ENCODE measurements at places on chromosomes 12 and 14.
A peak's percentile ranks its signal among the peaks of the same experiment; 100 is the strongest.

- H3K36me3 ChIP-seq = no peaks in the 10 kb centered on the region
- H3K27me3 ChIP-seq = no peaks in the 10 kb centered on the region
- H3K4me1 ChIP-seq = peaks cover 2% of the 10 kb centered on the region
- H3K4me3 ChIP-seq = no peak overlapping the region
- H3K27ac ChIP-seq = no peak overlapping the region
- peak; percentile 71 for DNase-seq
These were observed 20.3 kb downstream of the RHOF start for GRCh38 chr12:121773011-121773777.

- no peak for DNase-seq
- H3K4me1 ChIP-seq = no peaks in the 10 kb centered on the region
- H3K4me3 ChIP-seq = no peak overlapping the region
- H3K36me3 ChIP-seq = peaks cover 63% of the 10 kb centered on the region
- H3K27me3 ChIP-seq = no peaks in the 10 kb centered on the region
- no peak overlapping the region for H3K27ac ChIP-seq
These were observed 113.7 kb downstream of the TRAFD1 start for GRCh38 chr12:112239020-112239419.

GRCh38 chr12:4628406-4628805 is 20.4 kb downstream of the AKAP3 start:
- no peaks in the 10 kb centered on the region for H3K27me3 ChIP-seq
- DNase-seq = no peak
- no peak overlapping the region for H3K4me3 ChIP-seq

- no peak overlapping the region for H3K27ac ChIP-seq
- H3K27me3 ChIP-seq = no peaks in the 10 kb centered on the region
- peaks cover 3% of the 10 kb centered on the region for H3K4me1 ChIP-seq
- no peaks in the 10 kb centered on the region for H3K36me3 ChIP-seq
- no peak overlapping the region for H3K4me3 ChIP-seq
- peak; percentile 41 for DNase-seq
These were observed 148.7 kb downstream of the MDGA2 start for GRCh38 chr14:47526591-47527244.

- no peak for DNase-seq
- no peak overlapping the region for H3K4me3 ChIP-seq
- peaks cover 15% of the 10 kb centered on the region for H3K36me3 ChIP-seq
- peaks cover under 1% of the 10 kb centered on the region for H3K4me1 ChIP-seq
These were observed 7.3 kb downstream of the AKT1 start for GRCh38 chr14:104788161-104788818.

DNA sequence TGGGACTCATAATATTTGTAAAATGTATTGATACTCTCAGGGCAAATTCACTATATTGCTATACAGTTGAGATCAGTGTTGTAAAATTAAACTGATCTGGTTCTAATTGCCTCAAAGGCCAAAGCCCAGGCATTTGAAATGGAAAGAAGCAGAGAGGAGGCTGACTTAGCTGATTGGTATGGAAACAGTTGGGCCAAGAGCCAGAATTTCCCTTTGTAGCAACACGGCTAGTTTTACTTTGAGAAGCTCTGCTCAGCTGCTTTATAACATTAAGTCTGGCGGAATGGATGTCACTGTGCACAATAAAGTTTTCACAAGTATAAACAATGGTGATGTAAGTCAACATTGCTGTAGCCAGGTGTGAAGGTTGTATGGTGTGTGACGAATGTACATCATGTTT is 186.4 kb downstream of the MSRB3 start:
- H3K36me3 ChIP-seq = peaks cover 23% of the 10 kb centered on the region
- peak; percentile 91 for DNase-seq
- no peaks in the 10 kb centered on the region for H3K4me1 ChIP-seq
- H3K27ac ChIP-seq = no peak overlapping the region
- no peak overlapping the region for H3K4me3 ChIP-seq
- no peaks in the 10 kb centered on the region for H3K27me3 ChIP-seq

- H3K4me1 ChIP-seq = no peaks in the 10 kb centered on the region
- DNase-seq = no peak
- H3K27ac ChIP-seq = no peak overlapping the region
- H3K4me3 ChIP-seq = no peak overlapping the region
- no peaks in the 10 kb centered on the region for H3K36me3 ChIP-seq
- no peaks in the 10 kb centered on the region for H3K27me3 ChIP-seq
These were observed 42.3 kb upstream of the GLIPR1 start for GRCh38 chr12:75438059-75438754.

DNA sequence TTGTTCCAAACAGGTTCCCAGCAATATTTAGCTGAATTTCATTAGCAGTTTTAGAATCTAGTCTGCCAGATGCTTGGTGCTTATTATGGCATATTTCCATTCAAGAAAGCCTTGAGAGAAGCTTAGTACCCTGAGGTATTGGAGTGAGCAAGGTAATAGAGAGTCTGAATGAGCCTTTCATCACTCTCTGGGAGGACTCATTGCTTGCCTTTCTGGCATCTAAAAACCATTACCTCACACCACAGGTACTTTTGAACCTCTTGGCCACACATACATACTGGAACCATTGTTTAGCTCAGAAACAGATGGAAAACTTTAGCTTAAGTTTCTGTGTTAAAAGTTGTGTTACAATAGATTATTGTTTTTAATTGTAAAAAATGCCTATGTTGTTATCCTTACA is 27.4 kb upstream of the KCNH3 start:
- H3K4me3 ChIP-seq = no peak overlapping the region
- no peaks in the 10 kb centered on the region for H3K27me3 ChIP-seq
- H3K27ac ChIP-seq = no peak overlapping the region
- no peak for DNase-seq
- H3K4me1 ChIP-seq = peaks cover 2% of the 10 kb centered on the region

DNA sequence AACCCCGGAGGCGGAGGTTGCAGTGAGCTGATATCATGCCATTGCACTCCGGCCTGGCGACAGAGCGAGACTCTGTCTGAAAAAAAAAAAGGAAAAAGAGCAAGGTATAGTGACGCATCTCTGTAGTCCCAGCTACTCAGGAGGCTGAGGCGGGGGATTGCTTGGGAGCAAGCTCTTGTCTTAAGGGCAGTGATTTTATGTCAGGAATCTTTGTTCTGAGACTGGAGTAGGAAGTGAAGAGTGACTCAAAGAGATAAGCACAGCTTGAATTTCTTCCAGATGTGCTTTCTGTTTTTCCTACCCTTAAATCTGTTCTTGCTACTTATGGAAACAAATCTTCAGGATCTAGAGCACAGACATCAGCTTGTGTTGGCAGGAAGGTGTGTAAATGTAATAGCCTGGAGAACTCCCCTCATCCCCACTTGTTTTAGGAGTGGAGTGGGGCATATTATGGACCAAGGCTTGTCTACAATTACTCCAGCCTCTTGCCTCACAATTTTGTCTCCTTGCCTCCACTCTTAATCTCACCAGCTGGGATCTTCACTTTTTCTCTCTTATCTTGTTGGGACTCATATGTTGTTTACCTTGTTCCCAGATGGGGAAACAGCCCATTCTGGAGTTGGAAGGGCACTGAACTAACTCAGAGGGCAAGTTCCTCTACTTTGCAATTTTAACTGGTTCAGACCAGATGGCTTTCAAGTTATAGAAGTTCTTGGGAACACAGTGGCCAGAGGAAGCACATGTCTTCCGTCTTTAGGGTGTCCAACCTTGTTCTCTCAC is 7.5 kb downstream of the TMED2 start:
- DNase-seq = no peak
- H3K27ac ChIP-seq = no peak overlapping the region
- peaks cover 28% of the 10 kb centered on the region for H3K36me3 ChIP-seq
- peaks cover 5% of the 10 kb centered on the region for H3K4me1 ChIP-seq

- no peaks in the 10 kb centered on the region for H3K27me3 ChIP-seq
- no peak overlapping the region for H3K4me3 ChIP-seq
- no peak for DNase-seq
These were observed 908.6 kb downstream of the TRHDE start for GRCh38 chr12:73180734-73181133.

GRCh38 chr12:27260746-27261145 is 16.7 kb downstream of the STK38L start:
- no peak overlapping the region for H3K27ac ChIP-seq
- H3K27me3 ChIP-seq = no peaks in the 10 kb centered on the region
- DNase-seq = no peak

- DNase-seq = no peak
- no peak within 1 kb of the TSS for H3K27ac ChIP-seq
- H3K4me1 ChIP-seq = peaks cover 5% of the 10 kb centered on the region
- H3K36me3 ChIP-seq = no peaks in the 10 kb centered on the region
These were observed at the start of gene RNASE8 for GRCh38 chr14:21057803-21058675. TSS of gene RNASE8 (plus strand) at chr14:21057822. CDS start at chr14:21057893, 71 bp downstream.

DNA sequence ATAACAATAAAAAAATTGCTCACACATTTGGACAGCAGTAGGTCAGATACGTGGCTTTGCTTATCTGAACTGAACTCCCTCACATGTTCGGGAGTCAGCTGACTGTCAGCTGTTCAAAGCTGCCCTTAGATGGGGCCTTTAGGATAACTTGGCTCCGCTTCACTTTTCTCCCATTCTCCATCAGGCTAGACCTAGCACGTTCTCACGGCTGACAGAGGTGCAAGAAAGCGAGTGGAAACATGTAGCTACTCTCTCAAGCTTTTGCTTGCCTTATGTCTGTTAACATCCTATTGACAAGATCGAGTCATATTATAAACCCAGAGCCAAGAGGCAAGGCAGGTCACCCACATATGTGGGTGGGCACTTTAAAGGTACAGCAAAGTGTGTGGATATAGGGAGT is 112.0 kb upstream of the PDZRN4 start:
- no peaks in the 10 kb centered on the region for H3K36me3 ChIP-seq
- no peak overlapping the region for H3K27ac ChIP-seq
- H3K27me3 ChIP-seq = no peaks in the 10 kb centered on the region

DNA sequence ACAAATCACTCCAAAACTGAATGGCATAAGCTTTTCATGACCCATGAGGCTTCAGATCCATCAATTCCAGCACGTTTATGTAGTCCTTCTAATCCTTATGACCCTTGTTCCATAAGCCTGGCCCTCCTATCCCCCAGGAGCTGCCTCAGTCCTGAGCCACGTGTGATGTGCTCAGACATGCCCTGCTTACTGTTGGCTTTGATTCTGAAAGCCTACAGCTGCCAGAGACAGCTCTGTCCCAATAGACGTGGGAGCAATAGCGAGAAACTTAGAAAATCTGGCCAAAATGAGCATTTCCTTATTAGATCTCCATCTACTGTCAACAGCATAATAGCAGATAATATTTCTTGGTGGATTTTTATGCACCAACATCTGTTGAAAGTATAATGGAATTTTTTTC is 33.2 kb downstream of the DUSP6 start:
- H3K4me3 ChIP-seq = no peak overlapping the region
- H3K27ac ChIP-seq = no peak overlapping the region
- H3K36me3 ChIP-seq = no peaks in the 10 kb centered on the region
- H3K4me1 ChIP-seq = peaks cover 34% of the 10 kb centered on the region

GRCh38 chr12:15556411-15557102 is 232.6 kb downstream of the EPS8 start:
- H3K36me3 ChIP-seq = no peaks in the 10 kb centered on the region
- no peak for DNase-seq
- no peak overlapping the region for H3K4me3 ChIP-seq

- H3K27ac ChIP-seq = no peak overlapping the region
- H3K36me3 ChIP-seq = peaks cover 7% of the 10 kb centered on the region
These were observed 11.9 kb downstream of the SDS start for GRCh38 chr12:113391650-113392337.

DNA sequence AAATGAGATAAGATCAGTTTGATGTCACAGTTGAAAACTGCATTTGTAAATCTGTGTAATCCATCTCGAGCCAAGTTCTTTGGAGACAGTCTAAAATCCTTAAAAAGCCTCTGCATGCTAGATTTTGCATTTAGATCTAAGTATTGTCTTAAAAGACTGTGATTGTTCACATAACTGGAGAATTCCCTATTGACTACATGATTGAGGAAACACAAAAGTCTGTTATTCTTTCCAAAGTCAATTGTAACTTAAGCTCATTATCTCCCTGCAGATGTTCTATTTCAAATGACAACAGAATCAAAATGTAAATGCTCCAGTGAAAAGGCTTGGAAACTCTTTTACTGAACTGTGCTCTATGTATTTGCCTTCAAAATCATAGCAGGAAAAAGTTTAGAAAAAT is 77.8 kb downstream of the MYF5 start:
- peaks cover 4% of the 10 kb centered on the region for H3K4me1 ChIP-seq
- H3K27ac ChIP-seq = no peak overlapping the region
- no peaks in the 10 kb centered on the region for H3K36me3 ChIP-seq
- peak; percentile 65 for DNase-seq

GRCh38 chr14:75718199-75718598 is 57.2 kb downstream of the TTLL5 start:
- no peak overlapping the region for H3K4me3 ChIP-seq
- no peak overlapping the region for H3K27ac ChIP-seq
- no peaks in the 10 kb centered on the region for H3K27me3 ChIP-seq

GRCh38 chr12:27619308-27619707 is 76.9 kb upstream of the REP15 start:
- H3K36me3 ChIP-seq = no peaks in the 10 kb centered on the region
- H3K27me3 ChIP-seq = no peaks in the 10 kb centered on the region
- peak overlapping the region; percentile 21 for H3K27ac ChIP-seq
- no peak overlapping the region for H3K4me3 ChIP-seq

- peak overlapping the region; percentile 6 for H3K27ac ChIP-seq
- peaks cover 8% of the 10 kb centered on the region for H3K4me1 ChIP-seq
- no peak for DNase-seq
- H3K27me3 ChIP-seq = no peaks in the 10 kb centered on the region
- H3K36me3 ChIP-seq = no peaks in the 10 kb centered on the region
These were observed 18.9 kb downstream of the LEMD3 start for GRCh38 chr12:65188179-65188701.

- no peaks in the 10 kb centered on the region for H3K36me3 ChIP-seq
- H3K4me3 ChIP-seq = no peak overlapping the region
- H3K4me1 ChIP-seq = no peaks in the 10 kb centered on the region
These were observed 37.2 kb downstream of the GABARAPL1 start for GRCh38 chr12:10249690-10250455.

- no peaks in the 10 kb centered on the region for H3K4me1 ChIP-seq
- no peak overlapping the region for H3K4me3 ChIP-seq
- DNase-seq = no peak
- H3K36me3 ChIP-seq = no peaks in the 10 kb centered on the region
These were observed 183.3 kb downstream of the CCDC59 start for GRCh38 chr12:82174936-82175335.

- H3K4me1 ChIP-seq = peaks cover 2% of the 10 kb centered on the region
- H3K4me3 ChIP-seq = no peak overlapping the region
- no peaks in the 10 kb centered on the region for H3K27me3 ChIP-seq
- peaks cover 8% of the 10 kb centered on the region for H3K36me3 ChIP-seq
- no peak overlapping the region for H3K27ac ChIP-seq
- no peak for DNase-seq
These were observed 100.7 kb downstream of the PPP2R5C start for GRCh38 chr14:101862177-101862576.

DNA sequence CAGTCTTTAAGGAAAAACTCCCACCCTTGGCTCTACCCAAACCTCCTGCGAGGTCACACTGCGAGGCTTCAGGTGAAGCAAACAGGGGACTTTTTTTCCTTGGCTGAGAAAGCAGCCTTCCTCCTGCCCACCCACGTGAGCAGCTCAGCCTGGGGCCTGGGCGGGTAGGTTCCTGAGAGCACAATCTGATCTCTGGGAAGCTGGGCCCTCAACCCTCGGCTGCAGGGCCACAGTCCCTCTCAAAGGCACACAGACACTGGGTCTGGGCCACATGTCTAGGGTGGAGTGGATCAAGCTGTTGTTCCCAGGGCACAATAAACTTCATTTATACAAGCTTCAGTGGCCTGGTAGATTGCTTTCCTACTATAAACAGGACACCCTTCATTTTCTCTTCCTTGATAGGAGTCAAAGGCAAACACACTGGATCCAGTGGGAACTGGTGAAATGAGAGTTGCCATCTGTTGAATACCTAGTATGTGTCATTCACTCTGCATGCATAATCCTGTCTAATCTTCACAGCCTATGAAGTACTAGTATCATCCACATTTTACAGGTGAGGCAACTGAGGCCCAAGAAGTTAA is 41.3 kb upstream of the PNMA1 start:
- no peaks in the 10 kb centered on the region for H3K27me3 ChIP-seq
- H3K4me3 ChIP-seq = no peak overlapping the region
- H3K4me1 ChIP-seq = peaks cover 67% of the 10 kb centered on the region

Data from lung (tissue), 17 donors.